ENCODE measurements at places on chromosomes 16 and 17.

DNA sequence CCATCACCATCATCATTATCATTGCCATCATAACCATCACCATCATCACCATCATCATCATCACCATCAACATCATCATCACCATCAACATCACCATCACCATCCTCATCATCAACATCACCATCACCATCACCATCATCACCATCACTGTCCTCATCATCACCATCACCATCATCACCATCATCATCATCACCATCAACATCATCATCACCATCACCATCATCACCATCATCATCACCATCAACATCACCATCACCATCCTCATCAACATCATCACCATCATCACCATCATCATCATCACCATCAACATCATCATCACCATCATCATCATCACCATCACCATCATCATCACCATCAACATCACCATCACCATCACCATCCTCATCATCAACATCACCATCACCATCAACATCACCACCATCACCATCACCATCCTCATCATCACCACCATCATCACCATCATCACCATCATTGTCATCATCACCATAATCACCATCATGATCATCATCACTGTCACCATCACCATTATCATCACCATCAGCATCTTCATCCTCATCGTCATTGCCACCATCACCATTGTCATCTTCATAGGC lies 23.9 kb downstream of the COX4I1 start:
- DNase-seq, result no peak

DNA sequence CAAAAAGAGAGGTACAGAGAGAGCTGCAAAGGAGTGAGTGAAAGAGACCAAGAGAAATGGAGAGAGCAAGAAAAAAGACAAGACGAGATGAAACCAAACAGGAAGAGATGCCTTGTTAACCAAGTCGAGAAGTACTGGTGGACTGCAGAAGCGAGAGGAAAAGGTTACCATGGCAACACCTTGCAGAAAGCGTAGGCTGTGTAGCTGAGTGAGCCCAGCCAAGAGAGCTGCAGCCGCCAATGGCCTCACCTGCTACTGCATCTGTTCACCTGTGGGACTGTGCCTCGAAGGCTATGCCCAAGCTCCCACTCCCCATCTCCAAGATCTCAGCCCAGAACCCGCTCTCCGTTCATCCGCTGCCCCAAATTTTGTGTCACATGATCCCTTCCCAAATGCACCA lies 161.3 kb downstream of the SLC39A11 start:
- no peak for DNase-seq

GRCh38 chr16:71637398-71637797 lies 11.4 kb downstream of the MARVELD3 start:
- DNase-seq, result no peak

DNA sequence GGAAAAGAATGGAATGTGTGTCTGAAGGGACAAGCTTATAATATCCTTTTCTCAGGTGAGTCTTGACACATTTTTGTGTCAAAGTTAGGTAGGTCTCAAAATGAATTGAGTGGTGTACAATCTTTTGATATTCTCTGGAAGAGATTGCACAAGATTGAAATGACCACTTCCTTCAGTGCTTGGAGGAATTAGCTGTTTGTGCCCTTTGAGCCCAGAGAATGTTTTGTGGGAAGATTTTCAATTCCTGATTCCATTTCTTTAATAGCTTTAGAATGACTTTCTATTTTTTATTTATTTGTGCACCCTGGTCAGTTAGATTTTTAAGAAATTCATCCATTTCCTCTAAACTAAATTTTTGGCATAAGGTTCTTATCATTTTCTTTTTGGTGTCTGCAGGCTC lies 1.6 kb upstream of the CCL13 start:
- no peak for DNase-seq

GRCh38 chr17:13753154-13753553 lies 151.4 kb upstream of the HS3ST3A1 start:
- DNase-seq, result no peak

GRCh38 chr16:740459-740763 lies 386 bp downstream of the CIAO3 start:
- DNase-seq, result no peak
